Aorta (tissue), 5 donors: ENCODE measurements at places on chromosomes 3 and 15. TPM values are rescaled to one million over a fixed set of nuclear protein-coding genes. Genes with fewer than 3 reads are reported as not detected.

Gene BFSP2
- not detected for total RNA-seq

Gene RAB27A
- total RNA-seq: 54.3 TPM

Gene TEX55
- not detected for total RNA-seq

Gene SI
- total RNA-seq: not detected

Gene TMC3
- total RNA-seq: 0.81 TPM

Gene C3orf85
- not detected for total RNA-seq

Gene CEP19
- 1.4 TPM for total RNA-seq

Gene PIERCE2
- total RNA-seq: 0.75 TPM

Gene LMAN1L
- not detected for total RNA-seq

Gene FRMD5
- total RNA-seq: 0.39 TPM

DNA sequence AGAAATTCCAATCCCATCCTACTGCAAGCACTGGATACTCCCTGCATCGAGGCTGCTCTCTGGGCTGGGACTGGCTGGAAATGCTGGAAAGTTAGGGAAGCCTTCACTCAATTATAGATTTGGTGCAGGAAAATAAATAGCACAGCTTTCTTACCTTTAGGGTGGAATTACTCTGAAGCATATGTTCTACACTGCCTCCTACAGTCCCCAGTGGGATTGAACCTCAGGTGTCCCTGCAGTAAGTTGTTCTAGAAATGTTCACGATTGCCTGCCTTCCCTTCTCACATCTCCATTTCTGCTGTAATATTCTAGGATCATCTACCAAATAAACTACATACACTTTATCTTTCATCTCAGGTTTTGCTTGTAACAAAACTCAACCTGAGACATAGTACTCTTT is 536.7 kb upstream of the LMCD1 start:
- no peak overlapping the region for H3K27ac ChIP-seq
- DNase-seq: no peak
- no peak overlapping the region for H3K4me3 ChIP-seq
- no peaks in the 10 kb centered on the region for H3K36me3 ChIP-seq
- no peaks in the 10 kb centered on the region for H3K27me3 ChIP-seq

GRCh38 chr15:71170163-71170562 is 54.9 kb downstream of the THSD4 start:
- no peak for DNase-seq
- H3K27me3 ChIP-seq: no peaks in the 10 kb centered on the region
- no peak overlapping the region for H3K4me3 ChIP-seq
- no peaks in the 10 kb centered on the region for H3K36me3 ChIP-seq

DNA sequence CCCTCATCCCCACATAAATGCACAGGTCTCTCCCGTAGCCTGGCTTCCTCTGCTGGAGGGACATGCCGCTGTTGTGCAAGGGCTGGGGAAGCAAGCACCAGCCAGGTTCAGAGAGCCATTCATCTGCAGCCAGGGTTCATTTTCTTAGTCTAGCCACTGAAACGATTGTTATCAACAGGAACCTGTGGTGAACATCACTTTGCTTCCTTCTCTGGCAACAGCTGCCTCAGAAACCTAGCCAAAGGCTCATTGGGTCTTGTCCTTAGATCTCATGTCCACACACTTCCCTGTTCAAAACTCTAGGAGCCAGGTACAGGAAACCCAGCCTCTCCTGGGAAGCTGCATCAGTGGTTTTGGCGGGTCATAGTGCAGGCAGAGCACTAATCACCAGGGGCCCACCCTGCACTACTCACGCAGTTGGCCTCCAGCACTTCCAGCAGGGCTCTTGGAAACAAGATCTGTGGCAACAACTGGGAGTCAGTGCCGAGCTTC is 47.0 kb downstream of the OXNAD1 start:
- H3K27ac ChIP-seq: no peak overlapping the region
- peak; percentile 78 for DNase-seq
- peaks cover 3% of the 10 kb centered on the region for H3K36me3 ChIP-seq
- no peaks in the 10 kb centered on the region for H3K4me1 ChIP-seq
- H3K4me3 ChIP-seq: no peak overlapping the region

DNA sequence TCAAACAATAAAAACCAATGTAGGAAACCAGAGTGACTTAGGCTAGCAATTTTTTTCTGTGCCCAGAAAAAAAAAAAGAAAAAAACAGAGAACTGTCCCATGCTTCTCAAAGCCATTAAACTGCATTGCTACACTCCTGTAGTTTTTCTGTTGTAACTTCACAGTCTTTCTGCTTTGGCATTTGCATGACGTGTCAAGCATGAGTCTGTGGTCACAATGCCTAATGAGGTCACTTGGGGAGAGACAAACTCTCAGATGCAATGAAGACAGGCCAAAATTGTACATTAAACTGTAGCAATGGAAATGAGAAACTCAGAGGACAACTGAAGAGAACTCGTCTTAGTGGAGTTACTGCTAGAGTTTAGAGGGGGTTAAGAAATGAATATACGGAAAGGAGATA is 30.8 kb downstream of the CCDC80 start:
- no peak for DNase-seq
- H3K36me3 ChIP-seq: peaks cover 4% of the 10 kb centered on the region
- H3K4me1 ChIP-seq: no peaks in the 10 kb centered on the region
- no peak overlapping the region for H3K4me3 ChIP-seq
- H3K27ac ChIP-seq: no peak overlapping the region

DNA sequence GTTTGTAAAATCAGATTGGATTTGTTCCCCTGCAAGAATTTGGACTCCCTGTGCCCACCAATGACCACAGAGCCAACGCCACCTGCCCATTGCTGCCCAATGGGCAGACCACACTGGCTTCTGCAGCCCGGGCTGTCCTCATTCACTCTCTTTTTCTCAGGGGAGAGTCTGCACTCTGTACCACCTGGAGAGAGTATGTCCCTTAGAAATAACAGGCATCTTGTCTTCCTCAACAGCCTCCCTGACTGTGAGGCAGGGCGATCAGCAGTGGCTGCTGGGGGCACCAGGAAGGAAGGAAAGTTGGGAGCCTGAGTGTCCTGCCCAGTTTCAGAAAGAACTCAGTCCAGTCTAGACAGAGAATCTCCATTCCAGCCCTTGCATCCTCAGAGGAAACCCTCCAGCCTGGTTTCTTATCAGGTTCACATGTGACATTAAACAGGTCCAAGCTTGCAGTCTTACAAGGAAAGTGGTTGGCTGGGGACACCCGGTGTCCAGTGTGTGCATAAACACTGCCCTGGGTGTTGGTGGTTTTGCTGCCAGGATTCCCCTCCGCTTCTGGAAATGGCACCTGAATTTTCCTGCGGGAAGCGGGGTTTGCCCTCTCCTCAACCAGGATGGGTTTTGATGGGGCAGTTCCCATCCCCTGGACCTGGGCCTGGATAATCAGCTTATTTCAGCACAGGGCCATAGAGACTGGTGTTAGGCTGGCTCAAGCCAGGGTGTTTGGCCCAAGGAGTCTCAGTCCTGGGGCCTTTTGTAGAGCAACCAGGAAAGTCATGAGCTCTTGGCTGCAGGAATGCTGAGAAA is 37.2 kb downstream of the SSUH2 start:
- no peak for DNase-seq
- no peaks in the 10 kb centered on the region for H3K27me3 ChIP-seq
- no peaks in the 10 kb centered on the region for H3K4me1 ChIP-seq
- no peak overlapping the region for H3K27ac ChIP-seq

GRCh38 chr15:68608206-68608843 is 29.5 kb downstream of the CORO2B start:
- no peak overlapping the region for H3K4me3 ChIP-seq
- no peaks in the 10 kb centered on the region for H3K4me1 ChIP-seq
- H3K36me3 ChIP-seq: no peaks in the 10 kb centered on the region
- H3K27ac ChIP-seq: peak overlapping the region; percentile 12

DNA sequence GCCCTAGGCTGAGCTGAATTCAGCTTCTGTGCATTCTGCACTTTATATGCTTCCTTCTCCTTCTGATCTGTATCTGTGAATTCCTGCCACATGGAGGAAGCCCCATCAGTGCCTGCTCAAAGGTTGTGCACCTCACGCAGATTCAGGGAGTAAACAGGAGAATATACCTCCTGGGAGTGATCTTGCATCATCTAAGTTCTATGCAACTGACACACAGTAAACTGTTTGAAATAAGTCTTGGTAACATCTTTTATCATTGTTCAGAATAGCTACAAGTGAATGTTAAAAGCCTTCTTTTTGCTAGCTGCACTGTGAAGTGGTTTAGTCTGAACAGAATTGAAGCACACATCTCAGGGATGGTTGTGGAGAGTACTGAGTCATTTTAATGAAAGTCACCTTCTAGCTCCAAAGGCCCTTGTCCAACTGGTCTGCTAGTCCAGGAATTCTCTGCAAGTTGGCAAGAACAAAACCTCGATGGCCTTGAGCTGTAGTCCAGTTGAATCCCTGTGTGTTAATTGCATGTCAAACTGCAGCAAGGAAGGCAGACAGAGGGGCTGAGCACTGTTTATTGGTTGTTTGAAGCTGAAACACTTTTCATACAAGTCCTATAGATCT is 215.0 kb downstream of the WNT5A start:
- DNase-seq: no peak
- no peaks in the 10 kb centered on the region for H3K4me1 ChIP-seq
- H3K4me3 ChIP-seq: no peak overlapping the region
- H3K27ac ChIP-seq: no peak overlapping the region
- H3K36me3 ChIP-seq: no peaks in the 10 kb centered on the region

- no peak overlapping the region for H3K27ac ChIP-seq
- peaks cover 1% of the 10 kb centered on the region for H3K27me3 ChIP-seq
- no peak overlapping the region for H3K4me3 ChIP-seq
- DNase-seq: no peak
Observed at GRCh38 chr3:167936019-167936418, 159.7 kb downstream of the GOLIM4 start.

DNA sequence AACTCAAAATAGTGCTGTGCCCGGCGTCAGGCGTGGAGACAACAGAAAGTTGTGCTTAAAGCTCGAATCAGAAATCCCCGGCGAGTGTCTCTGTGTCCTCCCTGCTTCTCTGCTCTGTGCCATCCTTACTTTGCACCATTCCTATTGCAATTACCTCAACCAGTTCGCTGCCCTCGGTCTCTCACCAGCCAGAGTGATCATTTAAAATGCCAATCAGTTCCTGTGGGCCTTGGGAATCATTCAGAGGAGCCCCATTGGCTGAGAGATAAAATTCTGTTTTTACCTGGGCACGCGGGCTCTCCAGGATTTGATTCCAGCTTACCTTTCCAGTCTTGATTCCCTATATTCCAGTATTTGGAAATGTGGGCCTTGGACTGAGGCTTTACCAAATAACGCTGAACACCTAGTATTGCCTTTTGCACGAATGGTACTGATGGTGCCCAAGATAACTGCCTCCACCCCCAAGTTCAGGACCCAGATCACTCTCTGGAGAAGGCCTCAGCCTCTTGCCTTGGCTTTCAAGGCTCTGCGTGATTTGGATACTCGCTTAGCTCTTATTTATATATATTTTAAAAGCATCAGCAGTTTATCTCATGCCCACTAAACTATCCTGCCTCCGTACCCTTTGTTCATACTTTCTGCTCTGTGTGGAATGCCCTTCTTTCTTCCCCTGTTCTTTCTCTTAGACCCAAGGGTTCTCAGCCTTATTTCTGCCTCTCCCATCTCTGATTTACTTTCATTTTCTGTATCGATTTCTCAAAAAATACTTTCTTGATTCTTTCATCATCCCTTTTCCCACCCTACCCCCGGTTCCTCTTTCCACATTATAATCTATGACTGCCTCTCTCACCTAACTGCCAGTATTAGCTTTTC is 863 bp downstream of the PSMA4 start:
- no peaks in the 10 kb centered on the region for H3K36me3 ChIP-seq
- H3K27me3 ChIP-seq: no peaks in the 10 kb centered on the region

DNA sequence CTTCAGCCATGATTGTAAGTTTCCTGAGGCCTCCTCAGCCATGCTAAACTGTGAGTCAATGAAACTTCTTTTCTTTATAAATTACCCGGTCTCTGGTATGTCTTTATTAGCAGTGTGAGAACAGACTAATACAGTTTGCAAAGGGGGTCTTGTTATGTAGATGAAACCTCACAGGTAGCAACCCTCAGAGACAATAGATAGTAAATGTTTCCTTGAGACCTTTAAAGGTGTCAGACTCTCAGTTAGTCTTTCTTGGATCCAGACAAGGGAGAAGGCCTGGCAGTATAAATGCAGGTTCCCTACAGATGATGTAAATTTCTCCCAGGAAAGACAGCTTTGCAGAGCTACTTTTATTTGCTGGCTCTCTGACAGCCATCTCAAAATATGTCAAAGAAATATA is 510.8 kb downstream of the AGBL1 start:
- no peaks in the 10 kb centered on the region for H3K27me3 ChIP-seq
- H3K4me1 ChIP-seq: no peaks in the 10 kb centered on the region
- H3K27ac ChIP-seq: no peak overlapping the region

DNA sequence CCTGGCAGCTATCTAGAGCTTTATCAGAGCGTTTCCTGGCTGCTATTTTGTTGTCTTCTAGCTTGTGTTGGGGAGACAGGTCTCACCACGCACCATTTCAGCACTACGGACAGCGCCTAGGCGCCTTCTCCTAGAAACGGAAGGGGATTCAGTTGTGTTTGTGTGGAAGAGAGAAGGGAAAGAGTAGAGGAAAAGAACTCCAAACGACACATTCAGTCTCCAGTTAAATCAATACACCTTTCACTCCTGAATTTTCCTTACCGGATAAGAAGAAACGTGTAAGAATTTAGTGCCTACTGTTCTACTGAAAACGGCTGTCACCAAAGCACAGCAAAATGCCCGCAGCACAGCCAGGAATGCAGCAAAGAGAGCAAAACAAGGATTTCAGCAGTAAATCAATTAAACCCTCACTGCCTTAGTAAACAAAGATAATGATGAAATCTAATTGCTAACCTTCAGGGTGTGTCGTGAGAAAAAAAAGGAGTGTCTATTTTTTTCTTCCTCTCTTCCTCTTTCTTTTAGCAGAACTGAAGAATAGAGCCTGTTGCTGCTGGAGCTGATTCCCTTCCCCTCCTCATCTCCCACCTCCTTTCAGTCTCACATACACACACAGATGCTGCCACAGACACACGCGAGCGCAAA is 412 bp upstream of the CTXN2 start:
- no peak overlapping the region for H3K4me3 ChIP-seq
- no peak overlapping the region for H3K27ac ChIP-seq
- no peaks in the 10 kb centered on the region for H3K36me3 ChIP-seq

GRCh38 chr15:91947293-91947679 is 93.8 kb downstream of the SLCO3A1 start:
- no peaks in the 10 kb centered on the region for H3K36me3 ChIP-seq
- peaks cover 5% of the 10 kb centered on the region for H3K4me1 ChIP-seq
- H3K27me3 ChIP-seq: no peaks in the 10 kb centered on the region
- no peak overlapping the region for H3K4me3 ChIP-seq
- peak overlapping the region; percentile 38 for H3K27ac ChIP-seq
- DNase-seq: no peak

GRCh38 chr3:5270666-5271371 is 83.3 kb downstream of the EDEM1 start:
- no peaks in the 10 kb centered on the region for H3K36me3 ChIP-seq
- no peak for DNase-seq
- H3K4me1 ChIP-seq: no peaks in the 10 kb centered on the region
- no peak overlapping the region for H3K4me3 ChIP-seq
